ENCODE measurements at places on chromosomes 1 and 21.

DNA sequence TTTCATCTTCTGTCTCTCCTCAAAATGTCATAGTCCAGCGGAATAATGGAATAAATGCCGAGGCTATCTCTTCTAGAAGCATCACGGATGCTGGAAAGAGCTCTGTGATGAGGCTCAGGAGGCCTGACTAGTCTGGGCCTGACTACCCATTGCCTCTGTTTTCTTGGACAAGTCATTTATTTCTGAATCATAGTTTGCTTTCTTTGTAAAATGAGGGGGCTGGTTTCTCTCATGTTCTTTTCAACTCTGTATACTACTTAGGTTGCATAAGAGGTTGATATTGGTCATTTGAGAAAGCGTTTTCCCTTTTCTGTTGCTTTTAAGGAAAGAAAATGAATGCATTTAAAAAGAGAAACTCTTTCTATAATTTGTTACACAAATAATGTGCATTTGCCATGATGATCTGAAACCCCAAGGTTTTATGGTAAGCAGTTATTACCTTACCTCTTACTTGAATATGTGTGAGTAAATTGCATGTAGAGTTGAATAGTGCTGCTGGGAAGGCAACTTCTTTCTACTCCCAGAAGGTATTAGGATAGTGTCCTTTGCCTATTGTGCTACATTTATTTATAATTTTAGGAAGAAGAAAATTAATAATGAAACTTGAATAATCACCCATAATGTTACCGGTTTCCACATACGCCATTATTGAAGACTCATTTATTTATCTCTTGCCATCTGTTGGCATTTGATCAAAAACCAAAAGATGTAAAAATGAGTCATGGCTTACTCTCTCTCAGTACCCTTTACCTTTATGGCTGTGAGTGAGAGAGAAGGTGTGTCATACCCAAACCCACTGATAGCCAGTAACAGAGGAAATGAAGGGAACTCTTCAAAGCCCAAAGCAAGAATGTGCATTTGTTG, 179.1 kb downstream of the FASLG start:
- no peak for DNase-seq

DNA sequence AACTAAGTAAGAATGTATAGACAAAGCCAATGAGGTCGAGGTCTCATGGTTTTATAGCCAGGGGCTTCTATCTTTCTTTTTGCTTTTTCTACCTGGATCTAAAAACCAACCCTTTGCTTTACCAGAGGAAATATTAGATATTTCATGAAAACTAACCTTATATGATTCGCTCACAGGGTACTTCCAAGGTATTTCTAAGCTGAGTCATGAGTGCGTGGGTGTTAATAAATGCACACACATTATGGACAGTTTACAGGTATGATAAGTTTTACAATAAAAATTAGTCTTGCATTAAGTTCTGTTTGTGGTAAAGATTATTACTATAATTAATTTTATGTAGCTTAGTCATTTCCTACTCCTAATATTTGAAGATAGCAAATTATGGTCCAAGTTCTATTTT, 217.2 kb downstream of the CHRM3 start:
- DNase-seq: no peak

DNA sequence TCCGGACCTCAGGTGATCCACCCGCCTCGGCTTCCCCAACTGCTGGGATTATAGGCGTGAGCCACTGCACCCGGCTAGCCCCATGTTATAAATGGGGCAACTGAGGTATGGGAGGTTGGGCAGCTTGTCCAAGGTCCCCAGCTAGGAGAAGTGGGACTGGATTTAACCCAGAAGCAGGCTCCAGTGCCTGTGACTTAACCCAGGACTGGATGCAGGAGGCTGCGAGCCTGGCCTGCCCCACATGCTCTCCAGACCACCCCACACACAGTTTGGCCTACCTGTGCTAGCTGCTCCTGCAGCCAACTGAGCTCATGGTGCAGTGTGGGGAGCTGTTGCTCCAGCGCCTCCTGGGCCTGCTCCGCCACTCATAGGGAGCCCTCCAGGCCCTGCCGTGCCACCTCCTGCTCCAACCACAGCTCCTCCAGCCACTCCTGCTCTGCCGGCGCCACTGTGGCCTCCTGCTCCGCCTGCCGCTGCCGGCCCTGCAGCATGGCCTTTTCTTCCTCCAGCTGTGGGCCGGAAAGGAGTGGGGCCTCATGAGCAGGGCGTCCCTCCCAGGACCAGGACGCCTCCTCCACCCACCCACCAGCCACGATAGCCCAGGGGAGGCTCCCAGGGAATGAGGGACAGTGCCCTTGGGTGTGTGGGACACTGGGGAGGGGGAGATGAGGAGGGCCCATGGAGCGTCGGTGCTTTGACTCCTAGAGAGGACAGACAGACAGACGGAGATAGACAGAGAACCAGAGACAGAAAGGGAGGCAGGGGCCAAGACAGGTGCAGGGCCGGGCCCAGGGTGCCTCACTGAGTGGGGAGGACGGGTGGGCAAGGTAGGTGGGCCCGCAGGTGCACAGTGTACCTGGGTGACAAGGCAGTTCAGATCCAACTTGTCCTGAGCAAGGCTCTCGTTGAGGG, 12.4 kb upstream of the NBPF1 start:
- no peak for DNase-seq

- DNase-seq: no peak
Observed at GRCh38 chr21:37341254-37341960, 25.2 kb upstream of the DYRK1A start.

GRCh38 chr1:35222322-35223083, 29.6 kb upstream of the SFPQ start:
- DNase-seq: no peak

DNA sequence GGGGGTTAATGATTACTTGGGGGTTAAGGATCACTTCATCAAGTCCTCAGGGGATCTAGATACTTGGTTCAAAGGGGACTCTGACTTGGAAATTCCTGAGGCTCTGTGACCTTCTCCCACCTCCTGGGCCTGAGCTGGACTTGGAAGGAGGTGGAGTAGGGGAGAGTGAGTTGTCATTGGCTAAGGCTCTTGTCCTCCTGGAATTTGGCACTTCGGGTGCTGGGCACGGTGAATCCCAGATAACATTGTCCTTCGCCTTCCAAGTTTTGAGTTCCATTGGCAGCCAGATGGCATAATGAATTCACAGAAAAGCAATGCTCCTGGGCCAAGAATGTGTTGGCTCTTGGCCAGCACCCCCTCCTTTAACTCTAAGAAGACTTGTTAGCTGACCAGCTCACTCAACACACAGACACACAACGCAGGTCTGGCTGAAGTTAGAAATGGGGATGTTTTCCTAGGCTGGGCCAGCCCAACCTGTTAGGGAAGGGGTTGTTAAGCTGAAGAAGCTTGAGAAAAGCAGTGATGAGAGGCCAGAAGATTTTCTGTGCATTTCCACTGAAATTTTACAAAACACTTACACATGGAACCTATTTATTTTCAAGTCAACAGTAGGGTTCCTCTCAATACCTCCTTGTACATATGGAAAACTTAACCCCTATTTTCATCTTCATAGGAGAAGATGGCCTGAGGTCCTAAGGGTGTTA, 29.7 kb downstream of the SLC26A9 start:
- no peak for DNase-seq

DNA sequence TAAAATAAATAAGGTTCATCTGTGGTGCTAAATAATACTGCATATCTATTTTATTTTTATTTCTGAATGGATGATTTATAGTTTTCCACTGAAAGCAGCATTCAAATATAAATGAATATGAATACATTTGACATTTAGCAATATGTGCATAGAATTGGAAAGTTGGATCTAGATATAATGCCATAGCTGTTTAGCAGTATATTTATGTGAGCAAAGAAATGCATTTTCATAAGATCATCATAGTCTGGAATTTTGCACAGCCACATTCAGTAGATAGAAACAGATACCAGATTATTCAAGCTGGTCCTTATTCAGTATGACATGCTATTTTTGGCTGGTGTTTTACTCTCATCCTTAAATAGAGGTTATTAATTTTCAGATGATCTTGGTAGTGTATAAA, 46.0 kb downstream of the SNX7 start:
- no peak for DNase-seq

DNA sequence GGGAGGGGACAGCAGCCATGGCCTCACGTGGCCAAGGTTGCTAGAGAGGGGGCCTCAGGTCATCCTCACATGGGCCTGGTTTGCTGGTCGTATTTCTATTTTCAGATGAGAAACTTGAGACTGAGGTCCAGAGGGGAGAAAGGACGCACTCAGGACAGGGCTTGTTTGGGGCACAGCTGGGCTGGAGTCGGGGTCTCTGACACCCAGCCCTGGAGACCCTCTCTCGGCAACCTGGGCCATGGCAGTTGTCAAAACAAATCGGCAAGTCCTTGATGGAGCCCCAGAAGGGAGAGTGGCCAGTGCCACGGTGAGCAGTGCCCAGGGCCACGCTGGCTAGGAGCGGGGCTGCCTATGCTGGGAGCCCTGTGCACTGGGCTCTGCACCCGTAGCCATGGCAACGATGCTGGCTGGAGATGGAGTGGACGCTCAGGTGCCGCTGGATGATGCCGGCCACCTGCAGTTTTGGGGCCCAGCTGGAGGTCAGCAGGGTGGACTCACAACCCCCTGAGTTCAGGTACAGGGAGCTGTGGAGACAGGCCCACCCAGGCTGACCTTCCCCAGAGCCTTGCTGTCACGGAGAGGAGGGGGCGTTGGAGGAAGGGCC, 11.1 kb downstream of the LRRC3 start:
- DNase-seq: no peak

- DNase-seq: no peak
Observed at GRCh38 chr21:25456672-25457071, 150.6 kb downstream of the MRPL39 start.

DNA sequence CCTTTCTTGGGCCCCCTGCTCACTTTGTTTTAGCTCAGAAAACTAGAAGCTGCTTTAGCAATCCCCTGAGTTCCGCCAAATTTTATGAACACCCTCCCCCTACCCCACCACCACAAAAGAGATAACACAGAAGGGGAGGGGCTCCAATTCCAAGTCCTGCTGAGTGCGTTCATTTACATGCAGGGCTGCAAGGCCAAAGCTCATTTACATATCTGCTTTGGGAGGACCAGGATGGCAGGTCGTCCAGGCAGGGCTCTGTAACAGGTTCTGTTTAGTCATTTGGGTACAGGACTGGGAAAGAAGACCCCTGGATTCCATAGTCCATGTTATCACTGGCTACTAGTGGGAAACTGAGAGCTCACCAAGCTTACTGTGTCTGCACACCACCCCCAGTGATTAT, 35.9 kb upstream of the KIF21B start:
- DNase-seq: no peak

- DNase-seq: no peak
Observed at GRCh38 chr21:27885296-27885711, 918.4 kb upstream of the ADAMTS5 start.

- DNase-seq: no peak
Observed at GRCh38 chr1:21605964-21606705, 63.0 kb downstream of the RAP1GAP start.

DNA sequence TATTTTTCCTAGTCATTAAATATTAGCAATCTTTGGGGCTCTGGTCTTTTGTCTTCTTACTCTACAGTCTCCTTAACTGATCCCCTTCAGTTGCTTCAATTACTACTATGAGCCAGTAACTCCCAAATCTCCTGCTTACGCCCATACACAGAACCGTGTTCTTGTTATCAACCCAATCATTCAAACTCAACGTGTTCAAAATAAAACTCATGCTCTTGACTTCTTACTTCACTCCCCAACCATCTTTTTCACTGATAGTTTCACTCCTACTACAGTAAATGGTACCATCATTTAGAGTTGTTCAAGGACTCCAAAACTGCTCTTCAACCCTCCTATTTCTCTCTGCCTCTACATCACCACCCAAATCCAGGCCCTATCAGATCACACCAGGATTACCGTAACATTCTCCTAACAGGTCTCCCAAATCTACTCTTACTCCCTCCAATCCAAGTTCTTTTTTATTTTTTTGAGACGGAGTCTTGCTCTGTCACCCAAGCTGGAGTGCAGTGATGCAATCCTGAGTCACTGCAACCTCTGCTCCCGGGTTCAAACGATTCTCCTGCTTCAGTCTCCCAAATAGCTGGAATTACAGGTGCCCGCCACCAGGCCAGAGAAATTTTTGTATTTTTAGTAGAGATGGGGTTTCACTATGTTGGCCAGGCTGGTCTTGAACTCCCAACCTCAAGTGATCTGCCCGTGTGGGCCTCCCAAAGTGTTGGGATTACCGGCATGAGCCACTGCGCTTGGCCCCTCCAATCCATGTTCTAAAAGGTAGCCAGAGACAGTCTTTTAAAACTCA, 3.0 kb downstream of the YARS1 start:
- no peak for DNase-seq

GRCh38 chr1:174883409-174883808, 116.3 kb upstream of the CACYBP start:
- no peak for DNase-seq

- no peak for DNase-seq
Observed at GRCh38 chr21:45836268-45836655, 145.3 kb upstream of the COL6A1 start.

DNA sequence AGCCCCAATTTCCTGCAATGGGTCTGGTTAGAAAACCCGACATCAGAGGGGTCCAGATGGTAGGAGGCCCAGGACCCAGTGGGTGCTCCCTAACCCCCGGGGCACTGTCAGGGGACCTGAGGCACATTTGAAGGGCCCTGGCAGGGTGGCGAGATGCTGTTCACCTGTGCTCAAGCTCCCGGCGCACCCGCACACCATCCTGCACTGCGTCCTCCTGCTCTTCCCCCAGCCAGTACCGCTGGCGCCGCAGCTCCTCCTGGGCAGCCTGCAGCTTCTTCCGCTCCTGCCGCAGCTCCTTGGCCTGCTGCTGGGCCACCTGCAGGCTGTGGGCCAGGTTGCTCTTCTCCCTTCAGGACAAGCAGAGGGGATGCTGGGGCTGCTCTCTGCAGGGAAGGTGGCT, 36.0 kb downstream of the RNU1-1 start:
- no peak for DNase-seq

GRCh38 chr1:218447010-218447689, 102.0 kb downstream of the TGFB2 start:
- DNase-seq: no peak

- DNase-seq: no peak
Observed at GRCh38 chr1:29318724-29319123, 82.4 kb downstream of the PTPRU start.

- DNase-seq: no peak
Observed at GRCh38 chr1:3883194-3883925, 16.7 kb downstream of the C1orf174 start.

GRCh38 chr1:171828794-171829193, 12.5 kb upstream of the DNM3 start:
- DNase-seq: no peak

DNA sequence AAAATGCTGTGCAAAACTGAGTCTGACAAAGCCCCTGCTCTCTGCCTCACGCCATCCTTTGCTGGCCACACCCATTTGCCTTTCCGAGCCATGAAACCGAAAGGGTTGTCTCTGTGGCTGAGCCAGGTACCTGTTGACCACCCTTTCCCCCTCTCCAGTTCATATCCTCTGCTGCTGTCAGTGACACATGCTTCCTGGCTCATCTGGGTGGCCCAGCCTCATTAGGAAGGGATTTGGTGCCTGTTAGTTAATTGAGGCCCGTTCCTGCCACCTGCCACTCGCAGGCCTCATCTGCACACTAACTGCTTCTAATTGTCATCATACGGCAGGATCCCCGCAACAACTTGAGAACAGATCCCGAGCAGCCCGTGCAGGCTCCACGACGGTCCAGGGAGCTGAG, 79.2 kb downstream of the OLIG1 start:
- no peak for DNase-seq

GRCh38 chr1:99731384-99731783, 35.1 kb downstream of the FRRS1 start:
- no peak for DNase-seq

- no peak for DNase-seq
Observed at GRCh38 chr1:91511386-91511785, 10.7 kb downstream of the CDC7 start.

GRCh38 chr1:23646091-23646490, 45.5 kb upstream of the RPL11 start:
- no peak for DNase-seq

- no peak for DNase-seq
Observed at GRCh38 chr1:11518016-11518701, 39.2 kb downstream of the DISP3 start.

Data from stimulated activated CD4-positive, alpha-beta T cell treated with anti-CD3 and anti-CD28 coated beads, Interleukin-15, amount 100 ng/mL, for 1 hour (primary cell).